ENCODE measurements at places on chromosomes 2 and 18. TPM values are rescaled to one million over a fixed set of nuclear protein-coding genes. Genes with fewer than 3 reads are reported as not detected.

SCYGR8 gene
- total RNA-seq: not detected

FAM124B gene
- total RNA-seq: 2.1 TPM

KHK gene
- 6.6 TPM for total RNA-seq

CDC42EP3 gene
- total RNA-seq: 52.2 TPM

ZNF385B gene
- total RNA-seq: not detected

DNAJC5G gene
- total RNA-seq: not detected

FEV gene
- not detected for total RNA-seq

CHRNA1 gene
- not detected for total RNA-seq

TOGARAM2 gene
- total RNA-seq: 8.9 TPM

FBXO48 gene
- 5.0 TPM for total RNA-seq
